ENCODE measurements at places on chromosomes 7 and 10.

- no peak for DNase-seq
Observed at GRCh38 chr7:135390829-135391228, 119.1 kb downstream of the CNOT4 start.

GRCh38 chr10:119199231-119199992 lies 8.0 kb upstream of the GRK5 start:
- DNase-seq = no peak

DNA sequence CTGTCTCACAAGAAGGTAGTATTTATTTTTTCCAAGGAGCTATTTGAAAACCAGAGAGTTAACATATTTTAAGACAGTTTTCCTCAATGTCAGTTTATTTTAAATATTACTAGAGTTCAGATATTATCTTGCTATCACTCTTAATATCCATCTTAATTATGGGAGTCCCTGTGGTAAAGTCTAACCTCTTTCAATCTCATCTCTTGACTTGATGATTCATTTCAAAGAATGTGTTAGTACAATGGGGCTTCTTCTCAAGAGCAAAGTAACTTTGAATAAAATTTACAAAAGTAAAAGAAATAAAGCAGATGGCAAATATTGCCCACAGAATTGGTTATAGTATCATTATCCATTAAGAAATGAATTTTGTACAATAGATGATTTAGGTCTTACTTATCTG lies 731.1 kb upstream of the C7orf33 start:
- no peak for DNase-seq

DNA sequence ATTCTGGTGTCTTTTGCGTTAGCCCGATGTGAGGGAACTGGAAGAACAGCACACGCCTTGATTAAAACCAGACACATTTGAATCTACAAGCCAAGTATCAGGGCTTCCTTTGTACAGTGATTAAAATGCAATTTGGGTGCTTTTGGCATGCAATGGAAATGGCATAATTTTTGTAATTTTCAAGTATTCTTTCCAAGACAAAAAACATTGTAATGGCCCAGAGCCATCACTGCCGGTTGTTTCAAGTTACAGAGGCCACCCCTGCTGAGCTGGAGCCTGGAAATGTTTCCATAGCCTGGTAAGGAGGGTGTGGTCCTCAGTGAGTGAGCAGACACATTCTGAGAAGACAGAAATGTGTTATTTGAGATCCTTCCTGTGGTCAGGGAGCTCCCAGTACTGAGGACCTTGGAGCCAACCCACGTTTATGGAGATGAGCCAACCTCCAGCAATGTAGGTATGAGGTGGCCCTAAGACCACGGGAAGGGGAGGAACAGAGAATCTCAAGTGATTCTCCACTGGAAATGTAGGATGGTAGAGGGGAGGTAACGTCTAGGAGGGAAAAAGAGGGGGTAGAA lies 20.9 kb downstream of the TEX36 start:
- DNase-seq = no peak

DNA sequence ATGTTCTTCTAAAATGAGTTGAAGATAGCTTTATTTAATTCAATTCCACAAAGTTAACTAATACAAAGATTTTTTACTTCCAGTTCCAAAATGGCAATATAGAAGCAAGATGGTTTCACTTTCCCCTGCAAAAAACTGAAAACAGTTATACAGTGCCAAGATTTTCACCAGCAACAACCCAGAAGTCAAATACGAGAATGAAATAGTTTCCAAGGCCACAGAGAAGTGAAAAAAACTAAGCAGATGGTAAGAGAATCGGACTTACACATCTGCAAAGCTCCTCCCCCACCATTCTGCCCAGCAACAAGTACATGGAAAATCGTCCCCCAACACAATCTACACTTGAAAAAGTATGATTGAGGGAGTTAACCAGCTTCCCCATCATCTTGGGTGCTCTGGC lies 30.3 kb upstream of the KEL start:
- DNase-seq = no peak

GRCh38 chr7:20796500-20796899 lies 9.8 kb upstream of the SP8 start:
- DNase-seq = no peak

DNA sequence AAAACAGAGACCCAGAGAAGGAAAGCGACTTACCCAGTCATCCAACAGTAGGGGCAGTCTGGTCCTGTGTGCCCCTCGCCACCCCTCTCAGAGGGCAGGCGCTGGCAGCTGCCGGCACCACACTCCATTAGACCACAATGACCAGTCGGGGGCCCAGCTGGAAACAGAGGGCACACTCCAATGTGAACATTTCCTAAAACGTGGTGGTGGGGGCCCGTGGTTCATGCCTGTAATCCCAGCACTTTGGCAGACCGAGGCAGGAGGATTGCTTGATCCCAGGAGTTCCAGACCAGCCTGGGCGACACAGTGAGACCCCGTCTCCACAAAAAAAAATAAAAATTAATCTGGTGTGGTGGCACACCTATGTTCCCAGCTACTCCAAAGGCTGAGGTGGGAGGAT lies 912 bp upstream of the OAT start:
- DNase-seq = no peak

GRCh38 chr7:3065724-3066143 lies 22.1 kb upstream of the CARD11 start:
- peak; percentile 65 for DNase-seq

GRCh38 chr10:101767600-101767945 lies 8.3 kb downstream of the FGF8 start:
- DNase-seq = no peak

DNA sequence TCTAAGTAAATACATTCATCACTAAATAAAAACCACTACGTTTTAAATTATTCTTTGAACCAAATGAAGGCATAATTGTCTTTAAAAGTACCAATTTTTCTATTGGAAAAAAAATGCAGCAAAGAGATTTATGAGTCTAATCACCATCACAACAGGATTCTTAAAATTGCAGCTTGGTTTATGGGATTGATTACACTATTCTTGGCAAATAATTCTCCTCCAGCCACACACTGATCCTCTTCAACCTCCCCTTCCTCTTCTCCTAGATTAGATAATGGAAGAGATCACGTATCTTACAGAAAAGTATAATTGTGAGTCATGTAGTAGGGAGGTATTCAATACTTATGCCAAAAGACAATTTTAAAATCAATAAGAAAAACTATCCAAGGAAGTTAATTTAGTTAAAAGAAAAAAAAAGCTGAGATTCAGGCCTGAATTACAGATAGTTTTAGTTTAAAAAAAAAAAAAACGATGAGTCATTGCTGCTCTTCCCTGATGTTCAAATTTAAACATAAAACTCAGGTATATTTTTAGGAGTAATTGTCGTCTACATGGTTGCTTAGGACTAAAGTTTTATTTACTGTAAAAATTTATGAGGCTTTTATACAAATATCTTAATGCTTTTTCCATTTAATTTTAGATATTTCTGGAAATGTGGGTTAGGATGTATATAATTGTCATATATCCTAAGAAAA lies 133.7 kb upstream of the CDK1 start:
- no peak for DNase-seq

DNA sequence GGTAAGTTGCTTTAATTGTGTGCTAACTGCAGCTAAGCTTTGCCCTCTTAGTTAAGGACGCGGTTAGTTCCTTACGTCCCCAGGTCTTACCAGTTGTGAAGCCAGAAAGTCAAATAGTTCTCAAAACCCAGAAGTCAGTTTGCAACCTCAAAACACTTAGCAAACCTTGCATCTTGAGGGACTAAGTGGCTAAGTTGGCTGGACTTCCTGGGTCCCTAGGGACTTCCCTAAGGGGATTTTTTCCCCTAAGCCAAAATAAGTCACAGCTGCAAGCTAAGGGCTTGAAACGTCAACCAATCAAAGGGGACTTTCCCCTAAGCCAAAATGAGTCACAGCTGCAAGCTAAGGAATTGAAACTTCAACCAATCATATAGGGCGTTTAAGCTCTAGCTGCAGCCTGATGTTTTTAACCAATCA lies 36.2 kb upstream of the HECW1 start:
- DNase-seq = no peak

DNA sequence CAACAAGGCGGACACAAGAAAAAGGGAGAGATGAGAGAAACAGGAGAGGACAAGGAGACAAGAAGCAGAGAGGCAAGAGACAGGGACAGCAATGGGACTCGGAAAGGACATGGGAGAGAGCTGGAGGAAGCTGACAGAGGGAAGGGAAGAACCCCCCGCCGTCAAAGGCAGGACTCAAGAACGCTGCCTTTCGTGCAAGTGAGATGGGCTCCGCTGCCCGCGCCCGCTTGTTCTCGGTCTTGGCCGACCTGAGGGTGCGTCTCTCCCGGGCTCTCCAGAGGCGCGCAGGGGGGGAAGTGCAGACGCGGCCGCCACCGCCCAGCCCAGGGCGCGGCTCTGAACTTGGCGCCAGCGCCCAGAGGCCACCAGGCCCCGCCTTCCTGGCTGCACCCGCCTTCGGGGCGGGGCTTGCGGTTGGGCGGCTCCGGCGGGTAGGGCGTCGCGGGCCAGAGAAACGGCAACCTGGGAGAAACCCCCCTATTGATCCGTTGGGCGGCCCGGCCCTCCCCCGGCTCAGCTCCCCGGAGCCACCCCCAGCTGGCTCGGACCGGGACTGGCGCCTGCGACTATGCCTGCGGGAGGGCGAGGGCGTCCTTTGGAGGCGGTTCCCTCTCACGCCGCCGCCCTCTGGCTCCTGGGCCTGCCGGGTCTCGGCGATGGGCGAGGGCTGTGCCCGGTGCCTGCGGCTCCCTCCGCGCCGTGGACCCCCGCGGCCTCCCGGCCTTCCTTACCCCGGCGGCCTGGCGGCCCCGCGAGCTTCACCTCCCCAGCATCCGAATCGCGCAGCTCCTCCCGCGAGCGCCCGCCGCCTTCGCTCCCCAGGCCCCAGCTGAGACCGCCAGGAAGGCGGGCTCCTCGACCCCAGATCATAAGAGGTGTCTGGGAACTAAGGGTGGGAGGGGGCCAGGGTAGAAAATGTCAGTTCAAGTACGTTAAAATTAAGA lies 2.2 kb upstream of the ANTXRL start:
- peak; percentile 84 for DNase-seq

- peak; percentile 65 for DNase-seq
Observed at GRCh38 chr7:111138193-111138569, 47.3 kb downstream of the LRRN3 start.

- no peak for DNase-seq
Observed at GRCh38 chr10:24929056-24929544, 23.3 kb downstream of the PRTFDC1 start.

- DNase-seq = no peak
Observed at GRCh38 chr10:56632537-56632936, 271.5 kb upstream of the ZWINT start.

DNA sequence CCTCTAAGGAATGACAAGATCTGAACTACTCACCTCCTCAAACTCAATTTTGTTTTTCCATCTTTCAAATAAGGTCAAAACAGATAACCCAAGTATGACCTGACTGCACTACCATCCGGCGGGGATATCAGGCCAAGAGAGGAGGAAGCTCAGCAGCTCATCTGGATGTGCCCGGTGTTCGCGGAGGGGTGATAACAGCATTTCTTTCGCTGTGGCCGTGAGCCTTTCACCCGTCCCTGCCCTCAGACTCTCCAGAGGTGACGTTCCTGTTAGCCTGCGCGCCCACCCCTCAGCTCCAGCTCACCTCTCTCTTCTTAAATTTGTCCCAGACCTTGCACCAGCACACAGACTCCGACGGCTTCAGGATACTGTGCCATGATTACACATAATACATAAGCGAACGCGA lies 526 bp downstream of the ZNF248 start:
- DNase-seq = peak; percentile 32

GRCh38 chr10:14456870-14457266 lies 126.1 kb upstream of the FRMD4A start:
- no peak for DNase-seq

DNA sequence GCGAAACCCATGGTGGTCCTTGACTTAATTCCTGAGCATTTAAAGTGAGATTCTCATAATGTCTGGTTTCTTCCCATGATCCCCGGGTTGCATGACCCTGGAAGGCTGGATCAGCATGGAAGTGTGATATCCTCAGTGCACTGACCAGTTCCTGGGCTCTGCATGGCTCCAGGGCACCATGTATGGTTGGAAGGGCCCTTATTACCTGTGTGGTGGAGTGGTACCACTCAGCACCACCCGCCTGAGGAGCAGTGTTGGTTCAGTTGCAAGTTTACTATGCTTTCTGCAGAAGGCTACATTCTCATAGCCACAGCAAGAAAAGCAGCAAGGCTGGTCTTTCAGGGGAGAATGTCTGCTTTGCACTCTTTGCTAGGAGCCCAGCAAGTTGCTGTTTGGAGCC lies 325.7 kb upstream of the MKI67 start:
- DNase-seq = no peak

DNA sequence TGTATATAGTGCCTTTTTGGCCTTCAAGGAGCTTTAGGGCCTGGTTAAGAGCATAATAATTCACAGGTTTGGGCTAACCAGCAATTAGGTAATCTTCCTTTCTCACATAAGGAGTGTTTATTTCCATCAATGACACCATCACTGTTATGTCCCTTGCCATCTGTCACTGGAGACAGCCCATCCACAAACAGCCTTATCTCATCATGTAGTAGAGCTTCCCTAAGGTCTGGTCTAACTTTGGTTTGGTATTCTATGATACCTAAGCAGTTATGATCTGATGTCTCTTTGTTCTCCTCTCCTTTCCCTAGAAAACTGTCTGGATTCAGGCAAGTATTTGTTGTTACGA lies 26.4 kb downstream of the MAPK8 start:
- no peak for DNase-seq

GRCh38 chr7:41655426-41655825 lies 47.5 kb downstream of the INHBA start:
- DNase-seq = no peak

GRCh38 chr10:92110039-92110794 lies 180.7 kb downstream of the CPEB3 start:
- DNase-seq = no peak

- DNase-seq = no peak
Observed at GRCh38 chr7:39882148-39882784, 67.8 kb upstream of the CDK13 start.

- DNase-seq = peak; percentile 61
Observed at GRCh38 chr10:784403-785088, 95.1 kb upstream of the DIP2C start.

- no peak for DNase-seq
Observed at GRCh38 chr7:154409703-154410311, 357.6 kb downstream of the DPP6 start.

DNA sequence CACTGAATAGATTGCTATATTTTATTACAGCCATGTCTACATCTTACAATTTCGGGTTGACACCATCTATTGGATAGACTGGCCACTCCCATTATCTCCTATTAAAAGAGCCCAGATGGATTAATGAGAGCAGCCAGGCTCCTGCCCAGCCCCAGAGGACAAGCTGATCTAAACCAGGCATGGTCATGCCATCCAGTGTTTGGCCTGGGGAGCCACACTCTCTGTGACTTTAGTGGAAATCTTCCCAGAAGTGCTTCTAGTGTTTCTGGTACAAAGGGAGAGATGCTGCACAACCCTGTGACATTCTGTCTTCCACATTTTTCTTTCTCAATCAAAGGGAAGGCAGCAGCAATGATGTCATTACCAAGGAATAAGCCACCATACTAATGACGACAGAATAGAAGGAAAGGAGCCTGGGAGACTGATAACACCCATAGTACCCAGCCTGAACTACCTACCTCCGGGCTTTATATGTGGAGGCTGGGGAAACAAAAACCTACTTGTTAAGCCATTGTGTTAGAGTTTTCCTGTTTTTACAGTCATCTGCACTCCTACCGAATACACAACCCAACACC lies 5.0 kb downstream of the NEBL start:
- DNase-seq = no peak
